ENCODE measurements at places on chromosomes 5 and 9. TPM values are rescaled to one million over a fixed set of nuclear protein-coding genes. Genes with fewer than 3 reads are reported as not detected.

PHAX gene
- total RNA-seq: 86.8 TPM

PAIP2 gene
- 201 TPM for total RNA-seq

LCN12 gene
- total RNA-seq: 0.19 TPM

LCN9 gene
- 2.4 TPM for total RNA-seq

DAB2IP gene
- 24.3 TPM for total RNA-seq

MOB3B gene
- 15.3 TPM for total RNA-seq

GRCh38 chr5:147467973-147468508 lies 41.8 kb downstream of the DPYSL3 start:
- no peaks in the 10 kb centered on the region for H3K36me3 ChIP-seq
- peak overlapping the region; percentile 83 for H3K27ac ChIP-seq
- no peaks in the 10 kb centered on the region for H3K27me3 ChIP-seq

DNA sequence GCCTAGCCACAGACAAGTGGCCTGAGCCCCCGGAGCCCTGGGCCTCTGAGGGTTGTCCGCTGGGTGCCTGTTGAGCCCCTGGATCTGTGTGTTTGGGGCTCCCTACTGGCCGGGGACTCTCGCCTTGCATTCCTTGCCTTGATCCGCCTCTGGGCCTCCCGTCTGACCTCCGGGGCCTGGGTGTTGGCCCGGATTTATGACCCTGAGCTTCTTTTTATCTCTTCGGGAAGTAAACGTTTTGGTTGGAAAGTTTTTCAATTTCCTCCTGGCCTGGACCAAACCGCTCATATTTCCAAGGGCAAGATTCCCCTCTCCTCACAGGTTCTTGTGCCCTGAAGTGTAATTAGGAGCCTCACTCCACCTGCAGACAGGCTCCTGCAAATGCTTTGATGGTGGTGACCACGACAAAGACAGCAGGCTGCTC lies 69.3 kb upstream of the EGFLAM start:
- H3K4me1 ChIP-seq: no peaks in the 10 kb centered on the region
- H3K27ac ChIP-seq: no peak overlapping the region
- no peaks in the 10 kb centered on the region for H3K36me3 ChIP-seq
- DNase-seq: no peak

GRCh38 chr9:109872901-109873300 lies 92.9 kb downstream of the PALM2AKAP2 start:
- no peaks in the 10 kb centered on the region for H3K36me3 ChIP-seq
- no peak overlapping the region for H3K27ac ChIP-seq
- no peak overlapping the region for H3K4me3 ChIP-seq
- DNase-seq: no peak
- no peaks in the 10 kb centered on the region for H3K27me3 ChIP-seq

DNA sequence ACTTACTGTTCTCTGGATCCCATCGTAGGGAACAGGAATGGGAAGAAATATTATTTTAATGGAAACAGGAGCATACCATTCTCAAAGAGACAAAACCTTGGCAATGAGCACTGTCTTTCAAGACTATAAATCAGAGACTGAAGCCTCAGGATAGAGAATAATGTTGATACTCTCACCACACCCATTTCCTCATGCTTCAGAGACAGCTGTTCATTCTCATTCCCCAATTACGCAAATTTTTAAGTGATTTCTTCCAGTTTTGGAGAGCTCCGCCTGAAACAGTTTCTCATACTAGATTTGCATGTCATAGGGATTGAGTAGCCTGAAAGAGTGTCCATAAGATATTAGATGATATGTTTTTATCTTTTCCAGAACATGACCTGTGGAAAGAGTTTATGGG lies 290.5 kb upstream of the RASA1 start:
- no peak overlapping the region for H3K27ac ChIP-seq
- H3K4me3 ChIP-seq: no peak overlapping the region
- no peaks in the 10 kb centered on the region for H3K36me3 ChIP-seq

- DNase-seq: no peak
- H3K27ac ChIP-seq: no peak overlapping the region
- no peaks in the 10 kb centered on the region for H3K4me1 ChIP-seq
- H3K36me3 ChIP-seq: no peaks in the 10 kb centered on the region
Measured at GRCh38 chr5:75951716-75952115, 131.5 kb upstream of the SV2C start.

DNA sequence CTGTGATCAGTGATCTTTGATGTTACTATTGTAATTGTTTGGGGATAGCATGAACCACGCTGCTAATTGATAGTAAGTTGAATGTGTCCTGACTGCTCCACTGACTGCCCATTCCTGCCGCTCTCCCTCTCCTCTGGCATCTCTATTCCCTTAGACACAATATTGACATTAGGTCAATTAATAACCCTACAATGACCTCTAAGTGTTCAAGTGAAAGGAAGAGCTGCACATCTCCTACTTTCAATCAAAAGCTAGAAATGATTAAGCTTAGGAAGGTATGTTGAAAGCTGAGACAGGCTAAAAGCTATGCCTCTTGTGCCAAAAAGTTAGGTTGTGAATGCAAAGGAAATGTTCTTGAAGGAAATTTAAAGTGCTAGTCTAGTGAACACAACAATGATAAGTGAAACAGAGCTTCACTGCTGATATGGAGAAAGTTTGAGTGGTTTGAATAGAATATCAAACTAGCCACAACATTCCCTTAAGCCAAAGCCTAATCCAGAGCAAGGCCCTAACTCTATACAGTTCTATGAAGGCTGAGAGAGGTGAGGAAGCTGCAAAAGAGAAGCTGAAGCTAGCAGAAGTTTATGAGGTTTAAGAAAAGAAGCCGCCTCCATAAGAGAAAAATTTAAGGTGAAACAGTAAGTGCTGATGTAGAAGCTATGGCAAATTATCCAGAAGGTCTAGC lies 12.9 kb downstream of the CLINT1 start:
- H3K27ac ChIP-seq: no peak overlapping the region
- H3K27me3 ChIP-seq: no peaks in the 10 kb centered on the region
- DNase-seq: no peak

All from neural progenitor cell (in vitro differentiated cells).